Activated CD8-positive, alpha-beta T cell treated with anti-CD3 and anti-CD28 coated beads for 36 hours (primary cell): ENCODE measurements at places on chromosomes 6 and 20. TPM values are rescaled to one million over a fixed set of nuclear protein-coding genes. Genes with fewer than 3 reads are reported as not detected.
A peak's percentile ranks its signal among the peaks of the same experiment; 100 is the strongest.

FOXQ1 gene
- not detected for total RNA-seq

DNA sequence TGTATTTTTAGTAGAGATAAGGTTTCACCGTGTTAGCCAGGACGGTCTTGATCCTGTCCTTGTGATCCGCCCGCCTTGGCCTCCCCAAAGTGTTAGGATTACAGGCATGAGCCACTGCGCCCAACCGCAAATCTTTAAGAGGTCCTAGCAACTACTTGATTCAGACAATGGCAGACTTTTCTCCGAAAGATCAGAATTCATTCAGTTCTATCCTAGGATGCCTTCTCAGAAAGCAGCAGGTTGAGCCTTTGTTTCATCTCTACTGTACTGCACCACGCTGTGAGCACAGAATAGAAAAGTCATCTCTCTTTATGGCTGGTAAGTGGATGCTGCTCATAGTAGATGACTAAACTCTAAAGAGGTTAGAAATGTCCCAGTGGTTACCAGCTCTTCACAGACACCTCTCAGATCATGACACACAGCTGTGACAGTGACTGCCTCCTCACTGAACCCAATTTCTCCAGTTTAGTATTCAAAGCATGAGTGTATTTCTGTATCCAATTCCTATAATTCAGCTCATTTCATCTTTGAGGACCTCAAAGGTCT, 6.0 kb upstream of the HSF2 start:
- DNase-seq = peak; percentile 21
- no peaks in the 10 kb centered on the region for H3K36me3 ChIP-seq
- H3K27me3 ChIP-seq = peaks cover 2% of the 10 kb centered on the region
- H3K4me1 ChIP-seq = peaks cover 13% of the 10 kb centered on the region

DNA sequence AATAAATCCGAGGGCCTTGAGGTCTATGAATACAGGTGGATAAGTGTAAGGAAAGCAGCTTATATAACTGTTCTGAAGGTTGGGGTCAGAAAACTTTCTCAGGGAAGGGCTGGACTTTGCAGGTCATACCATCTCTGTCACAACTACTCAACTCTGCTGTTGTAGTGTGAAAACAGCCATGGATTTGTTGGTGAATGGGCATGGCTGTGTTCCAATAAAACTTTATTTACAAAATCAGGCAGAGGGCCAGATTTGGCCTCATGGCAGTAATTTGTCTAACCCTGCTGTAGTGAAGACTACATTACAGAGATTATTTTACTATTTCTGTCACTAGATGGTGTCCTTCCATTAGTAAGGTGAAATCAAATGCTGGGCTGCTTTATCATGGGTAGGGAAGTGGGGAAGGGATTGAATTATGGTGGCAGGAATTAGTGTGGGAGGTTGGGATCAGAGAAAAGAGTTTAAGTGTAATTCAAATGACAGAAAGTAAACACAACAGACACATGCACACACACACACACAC, 409.6 kb upstream of the CHD6 start:
- no peaks in the 10 kb centered on the region for H3K36me3 ChIP-seq
- H3K27ac ChIP-seq = no peak overlapping the region
- no peak overlapping the region for H3K4me3 ChIP-seq

- no peak overlapping the region for H3K27ac ChIP-seq
- peaks cover 23% of the 10 kb centered on the region for H3K4me1 ChIP-seq
- no peak overlapping the region for H3K4me3 ChIP-seq
- H3K27me3 ChIP-seq = peaks cover 3% of the 10 kb centered on the region
- no peaks in the 10 kb centered on the region for H3K36me3 ChIP-seq
- DNase-seq = peak; percentile 71
These were observed 155.6 kb upstream of the SNX9 start for GRCh38 chr6:157667211-157668008.

DNA sequence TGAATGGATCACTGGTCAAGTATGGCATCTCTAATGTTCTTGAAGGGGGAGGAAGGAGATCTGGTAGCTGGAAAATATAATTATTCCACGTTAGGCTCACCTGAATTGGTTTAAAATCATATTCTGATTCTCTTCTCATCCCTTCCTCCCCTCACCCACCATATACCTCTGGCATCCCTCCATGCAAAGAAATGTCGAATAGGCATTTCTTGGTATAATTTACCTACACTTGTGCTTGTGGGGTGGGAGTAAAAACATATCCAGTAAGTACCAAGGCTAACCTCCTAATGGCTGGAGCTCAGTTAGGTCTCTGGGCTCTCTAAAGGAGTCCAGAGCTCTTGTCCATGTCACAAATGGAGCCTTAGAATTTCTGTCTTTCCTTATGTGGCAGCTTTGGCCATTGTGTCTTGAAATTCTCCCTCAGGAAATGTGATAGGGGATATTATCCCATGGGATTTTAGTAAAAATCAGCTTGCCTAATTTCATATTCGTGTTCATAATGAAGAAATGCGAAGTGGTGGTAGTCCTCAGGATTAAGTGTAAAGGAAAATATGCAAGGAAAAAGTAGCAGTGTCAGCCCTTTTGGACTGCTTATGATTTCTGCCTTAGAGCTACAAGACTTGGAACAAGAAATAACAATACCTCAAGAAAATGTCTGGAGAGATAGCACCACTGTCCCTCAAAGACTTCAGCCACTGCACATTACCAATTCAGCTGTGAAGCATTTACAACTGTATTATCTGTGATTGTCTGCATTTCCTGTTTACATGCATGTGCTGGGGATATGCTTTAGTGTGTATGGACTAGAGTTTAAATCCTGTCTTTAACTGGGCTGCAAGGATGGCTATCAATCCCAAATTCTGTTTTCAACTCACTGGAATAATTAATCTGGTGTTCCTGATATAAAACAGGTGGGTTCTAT, 12.3 kb downstream of the TAF11 start:
- no peak overlapping the region for H3K27ac ChIP-seq
- H3K27me3 ChIP-seq = no peaks in the 10 kb centered on the region
- no peak for DNase-seq
- H3K4me3 ChIP-seq = no peak overlapping the region
- peaks cover 30% of the 10 kb centered on the region for H3K36me3 ChIP-seq

DNA sequence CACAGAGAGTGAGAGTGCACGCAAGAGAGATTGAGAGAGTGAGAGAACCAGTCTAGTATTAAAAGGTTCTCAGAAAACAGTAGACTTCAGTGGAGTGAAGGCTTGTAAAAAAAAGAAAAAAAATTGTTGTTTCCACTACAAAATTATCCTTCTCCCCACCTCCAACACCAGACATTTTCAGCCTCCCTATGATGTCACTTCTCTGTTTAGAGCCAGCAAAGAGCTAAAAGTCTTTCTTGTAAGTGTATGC, 77.8 kb downstream of the BACH2 start:
- DNase-seq = no peak
- H3K4me3 ChIP-seq = no peak overlapping the region
- H3K36me3 ChIP-seq = peaks cover 34% of the 10 kb centered on the region
- H3K4me1 ChIP-seq = peaks cover 21% of the 10 kb centered on the region
- H3K27ac ChIP-seq = no peak overlapping the region

- H3K27me3 ChIP-seq = peaks cover 2% of the 10 kb centered on the region
- peak; percentile 69 for DNase-seq
- no peak overlapping the region for H3K4me3 ChIP-seq
- no peak overlapping the region for H3K27ac ChIP-seq
- no peaks in the 10 kb centered on the region for H3K36me3 ChIP-seq
- peaks cover 6% of the 10 kb centered on the region for H3K4me1 ChIP-seq
These were observed 85.1 kb downstream of the CLIC5 start for GRCh38 chr6:45930420-45931040.

- H3K27me3 ChIP-seq = peaks cover 7% of the 10 kb centered on the region
- no peak overlapping the region for H3K4me3 ChIP-seq
- peak; percentile 11 for DNase-seq
- H3K27ac ChIP-seq = no peak overlapping the region
- H3K36me3 ChIP-seq = no peaks in the 10 kb centered on the region
These were observed 207.0 kb downstream of the ANKRD60 start for GRCh38 chr20:58021481-58021880.

- H3K27ac ChIP-seq = no peak overlapping the region
- no peak overlapping the region for H3K4me3 ChIP-seq
- H3K36me3 ChIP-seq = peaks cover 2% of the 10 kb centered on the region
- no peak for DNase-seq
- H3K27me3 ChIP-seq = peaks cover 2% of the 10 kb centered on the region
- no peaks in the 10 kb centered on the region for H3K4me1 ChIP-seq
These were observed 7.5 kb upstream of the RPP40 start for GRCh38 chr6:5011346-5011745.
